RPMI7951 (cell line): ENCODE measurements at places on chromosomes 3 and 15. TPM values are rescaled to one million over a fixed set of nuclear protein-coding genes. Genes with fewer than 3 reads are reported as not detected.

GRCh38 chr15:72271221-72271620 lies 1.1 kb downstream of the PARP6 start:
- DNase-seq, result no peak

DNA sequence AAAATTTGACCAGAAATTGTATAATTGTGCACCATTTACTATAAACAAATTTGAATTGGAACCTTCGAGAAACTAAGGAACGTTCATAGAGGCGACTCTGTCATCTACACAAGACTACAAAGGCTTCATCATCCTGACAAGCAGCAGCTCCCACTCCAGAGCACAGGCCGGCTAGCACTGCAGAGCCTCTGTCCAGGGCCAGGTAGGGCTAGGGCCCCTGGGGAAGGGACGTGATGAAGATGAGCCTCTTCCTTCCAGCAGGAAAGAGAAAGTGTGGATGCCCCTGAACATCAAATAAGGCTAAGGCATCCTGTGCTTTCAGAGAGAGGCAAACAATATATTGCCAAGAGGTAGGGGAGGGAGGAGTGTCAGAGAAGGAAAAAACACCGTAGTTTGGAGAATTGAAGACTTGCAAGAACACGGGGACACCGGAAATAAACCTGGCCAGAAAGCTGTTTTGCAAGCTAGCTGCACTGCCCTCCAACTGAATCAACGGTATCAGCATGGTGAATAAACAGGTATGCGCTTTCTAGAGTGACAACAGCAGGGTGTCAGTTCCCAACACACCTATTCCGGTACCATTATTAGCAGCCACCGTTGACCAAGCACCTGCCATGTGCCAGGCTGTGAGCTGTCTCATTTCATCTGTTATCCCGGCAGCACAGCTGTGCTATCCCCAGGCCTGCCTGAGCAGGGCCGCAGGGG lies 12.4 kb downstream of the XXYLT1 start:
- DNase-seq, result no peak

GRCh38 chr3:192706272-192706671 lies 21.1 kb downstream of the FGF12 start:
- DNase-seq, result peak; percentile 8

- no peak for DNase-seq
Observed at GRCh38 chr15:40472171-40472727, 1.5 kb downstream of the CHST14 start.

- no peak for DNase-seq
Observed at GRCh38 chr3:45272828-45273470, 46.9 kb upstream of the TMEM158 start.

DNA sequence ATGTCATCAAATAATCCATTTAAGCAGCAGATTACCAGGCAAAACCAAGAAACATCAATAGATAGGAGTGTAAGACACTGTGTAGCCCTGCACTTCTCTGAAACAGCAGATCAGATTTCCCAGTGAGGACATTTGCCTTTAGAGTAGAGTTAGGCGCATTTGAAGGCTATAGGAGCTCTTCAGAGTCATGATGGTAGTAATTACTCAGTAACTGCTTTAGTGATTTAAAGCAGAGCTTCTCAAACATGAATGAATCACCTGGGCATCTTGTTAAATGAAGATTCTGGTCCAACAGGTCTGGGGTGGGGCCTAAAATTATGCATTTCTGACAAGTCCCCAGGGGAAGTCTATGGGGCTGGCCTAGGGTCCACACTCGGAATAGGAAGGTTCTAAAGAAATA lies 36.9 kb downstream of the THRB start:
- no peak for DNase-seq

EXD1 gene
- total RNA-seq, result not detected in 2 replicates

GRM7 gene
- not detected in 2 replicates for total RNA-seq
